ENCODE measurements at places on chromosomes 3 and 15. TPM values are rescaled to one million over a fixed set of nuclear protein-coding genes. Genes with fewer than 3 reads are reported as not detected.

The ADIPOQ gene
- not detected for polyA plus RNA-seq

The IREB2 gene
- 30.5 TPM for polyA plus RNA-seq

The ARPIN gene
- polyA plus RNA-seq: not detected

The USP13 gene
- 2.6 TPM for polyA plus RNA-seq

The CFAP92 gene
- polyA plus RNA-seq: not detected

DNA sequence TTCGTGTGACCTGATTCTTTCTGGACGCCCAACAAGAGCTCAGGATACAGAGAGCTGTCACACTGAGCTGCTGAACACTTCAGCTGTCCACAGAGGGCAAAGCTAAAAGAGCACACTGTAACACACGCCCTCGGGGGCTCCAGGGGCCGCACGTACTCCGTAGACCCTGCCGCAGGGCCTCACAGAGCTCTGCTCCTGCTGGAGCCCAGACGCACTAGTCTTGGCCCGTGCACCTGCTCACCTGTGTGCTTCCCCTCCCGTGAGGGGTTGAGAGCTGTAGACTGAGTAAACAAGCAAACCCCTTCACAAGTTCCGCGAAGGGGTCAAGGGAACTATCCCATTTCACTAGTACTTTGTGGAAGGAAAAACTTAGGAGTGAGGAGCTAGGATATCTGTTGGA is 30.7 kb upstream of the TUSC7 start:
- DNase-seq: no peak

DNA sequence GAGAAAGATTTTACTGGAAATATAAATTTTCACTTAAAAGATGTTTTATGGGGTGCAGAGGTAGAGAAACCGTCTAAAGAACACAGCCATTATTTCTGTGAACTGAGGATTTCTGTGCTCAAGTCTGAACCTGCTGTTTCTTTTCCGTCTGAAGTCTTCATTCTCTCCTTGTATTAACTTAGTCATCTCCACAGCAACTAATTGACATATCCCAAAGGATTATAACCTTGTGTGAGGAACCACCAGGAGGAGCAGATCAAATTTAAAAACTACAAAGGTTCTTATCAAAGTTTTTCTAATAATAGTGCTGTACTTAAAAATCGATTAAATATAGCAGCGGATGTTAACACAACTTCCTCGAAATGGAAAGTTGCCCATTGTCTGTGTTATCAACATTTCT is 31.1 kb upstream of the ICE2 start:
- DNase-seq: no peak

DNA sequence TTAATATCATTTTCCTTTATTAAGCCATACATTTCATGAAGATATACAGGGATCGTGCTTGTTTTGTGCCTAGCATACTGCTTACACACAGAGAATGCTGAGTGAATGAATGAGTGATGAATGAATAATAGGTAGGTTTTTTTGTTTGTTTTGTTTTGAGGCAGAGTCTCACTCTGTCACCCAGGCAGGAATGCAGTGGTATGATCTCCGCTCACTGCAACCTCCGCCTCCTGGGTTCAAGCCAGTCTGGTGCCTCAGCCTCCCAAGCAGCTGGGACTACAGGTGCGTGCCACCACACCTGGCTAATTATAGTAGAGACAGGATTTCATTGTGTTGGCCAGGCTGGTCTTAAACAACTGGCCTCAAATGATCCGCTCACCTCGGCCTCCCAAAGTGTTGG is 400.0 kb downstream of the ROBO1 start:
- DNase-seq: no peak
